ENCODE measurements at places on chromosomes 12 and 14.

- DNase-seq, result peak; percentile 60
- peaks cover 2% of the 10 kb centered on the region for H3K4me1 ChIP-seq
- H3K27me3 ChIP-seq, result no peaks in the 10 kb centered on the region
- no peak overlapping the region for H3K27ac ChIP-seq
Observed at GRCh38 chr12:104358353-104359003, 54.9 kb downstream of the EID3 start.

- peaks cover 27% of the 10 kb centered on the region for H3K36me3 ChIP-seq
- no peaks in the 10 kb centered on the region for H3K27me3 ChIP-seq
- peak overlapping the region; percentile 82 for H3K4me3 ChIP-seq
- H3K4me1 ChIP-seq, result peaks cover 36% of the 10 kb centered on the region
- DNase-seq, result no peak
- H3K27ac ChIP-seq, result peak overlapping the region; percentile 80
Observed at GRCh38 chr12:121810833-121811433, 7.1 kb downstream of the SETD1B start.

DNA sequence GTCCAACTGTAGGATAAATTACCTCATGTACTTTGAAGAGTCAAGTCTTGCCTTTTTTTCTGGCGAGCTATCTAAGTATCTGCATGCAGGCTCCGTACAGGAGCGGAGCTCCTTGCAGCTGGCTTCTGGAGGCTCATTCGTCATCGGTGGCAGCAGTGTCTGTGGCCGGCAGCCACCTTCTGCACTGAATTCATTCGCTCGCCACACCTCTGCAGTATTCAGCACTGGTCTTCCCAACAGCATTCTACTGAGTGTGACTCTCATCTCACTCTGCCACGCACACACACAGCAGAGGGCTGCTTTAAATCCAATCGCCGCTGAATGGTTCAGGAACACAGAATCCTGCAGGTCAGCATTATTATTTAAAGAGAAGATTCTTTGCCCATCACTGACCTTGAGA, 200.0 kb downstream of the GLT1D1 start:
- DNase-seq, result no peak
- H3K27ac ChIP-seq, result no peak overlapping the region
- H3K4me1 ChIP-seq, result no peaks in the 10 kb centered on the region
- H3K27me3 ChIP-seq, result no peaks in the 10 kb centered on the region
- no peak overlapping the region for H3K4me3 ChIP-seq

GRCh38 chr14:53581504-53581903, 375.1 kb downstream of the BMP4 start:
- DNase-seq, result no peak
- no peaks in the 10 kb centered on the region for H3K27me3 ChIP-seq
- H3K4me3 ChIP-seq, result no peak overlapping the region

- peak; percentile 18 for DNase-seq
- peaks cover 4% of the 10 kb centered on the region for H3K4me1 ChIP-seq
- H3K27ac ChIP-seq, result no peak overlapping the region
- H3K4me3 ChIP-seq, result no peak overlapping the region
- peaks cover 12% of the 10 kb centered on the region for H3K27me3 ChIP-seq
Observed at GRCh38 chr14:104221636-104222369, 83.4 kb downstream of the KIF26A start.

- no peak overlapping the region for H3K4me3 ChIP-seq
- H3K27ac ChIP-seq, result no peak overlapping the region
- H3K27me3 ChIP-seq, result no peaks in the 10 kb centered on the region
- H3K36me3 ChIP-seq, result no peaks in the 10 kb centered on the region
Observed at GRCh38 chr12:99232324-99232723, 415.2 kb upstream of the GARIN6 start.

DNA sequence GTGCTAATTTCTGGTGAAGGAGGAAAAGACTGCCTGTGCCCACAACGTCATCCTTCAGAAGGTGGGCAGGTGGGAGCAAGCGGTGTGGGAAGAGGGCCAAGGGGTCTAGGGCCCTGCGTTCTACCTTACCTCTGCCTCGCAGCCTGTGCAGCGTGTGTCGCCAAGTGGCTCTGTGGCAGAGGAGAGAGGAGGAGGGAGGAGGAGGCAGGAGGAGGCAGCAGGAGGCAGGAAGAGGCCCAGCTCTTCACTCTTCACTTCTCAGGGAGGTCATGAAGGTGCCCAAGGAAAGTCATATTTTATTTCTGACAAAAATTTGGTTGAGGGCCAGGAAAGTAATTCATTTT, 177.9 kb downstream of the MYRFL start:
- no peak overlapping the region for H3K4me3 ChIP-seq
- no peaks in the 10 kb centered on the region for H3K4me1 ChIP-seq
- no peak for DNase-seq

- no peak overlapping the region for H3K4me3 ChIP-seq
- DNase-seq, result no peak
- no peaks in the 10 kb centered on the region for H3K4me1 ChIP-seq
- H3K27me3 ChIP-seq, result no peaks in the 10 kb centered on the region
- H3K36me3 ChIP-seq, result no peaks in the 10 kb centered on the region
Observed at GRCh38 chr12:42679466-42679865, 89.9 kb upstream of the PRICKLE1 start.

GRCh38 chr12:121980191-121980891, 41.3 kb upstream of the BCL7A start:
- no peak for DNase-seq
- peaks cover 9% of the 10 kb centered on the region for H3K27me3 ChIP-seq
- no peak overlapping the region for H3K27ac ChIP-seq
- no peaks in the 10 kb centered on the region for H3K36me3 ChIP-seq
- H3K4me1 ChIP-seq, result peaks cover 6% of the 10 kb centered on the region

- peaks cover 5% of the 10 kb centered on the region for H3K4me1 ChIP-seq
- H3K4me3 ChIP-seq, result no peak overlapping the region
- no peaks in the 10 kb centered on the region for H3K36me3 ChIP-seq
- DNase-seq, result no peak
- no peaks in the 10 kb centered on the region for H3K27me3 ChIP-seq
- H3K27ac ChIP-seq, result no peak overlapping the region
Observed at GRCh38 chr12:64876388-64877071, 52.1 kb downstream of the TBC1D30 start.

DNA sequence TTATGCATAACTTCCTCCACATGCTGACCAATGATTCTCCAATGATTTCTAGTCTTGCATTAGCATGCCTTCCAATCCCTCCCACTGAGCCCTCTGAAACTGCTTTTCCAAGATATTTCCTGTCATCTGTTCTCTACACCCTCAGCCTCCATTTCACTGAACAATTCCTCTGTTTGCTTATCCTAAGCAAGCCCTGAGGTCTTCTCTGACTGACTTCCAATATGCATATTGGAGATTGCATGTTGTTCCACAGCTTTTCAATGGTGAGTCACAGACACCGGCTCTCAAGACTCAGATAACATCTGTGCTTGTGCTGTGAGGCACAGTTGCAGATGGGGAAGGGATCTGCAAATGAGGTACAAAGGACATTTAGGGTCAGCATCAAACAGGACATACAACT, 141.0 kb downstream of the SLC16A7 start:
- no peak for DNase-seq
- no peak overlapping the region for H3K4me3 ChIP-seq
- peaks cover 16% of the 10 kb centered on the region for H3K36me3 ChIP-seq
- peaks cover 9% of the 10 kb centered on the region for H3K4me1 ChIP-seq
- H3K27ac ChIP-seq, result no peak overlapping the region

DNA sequence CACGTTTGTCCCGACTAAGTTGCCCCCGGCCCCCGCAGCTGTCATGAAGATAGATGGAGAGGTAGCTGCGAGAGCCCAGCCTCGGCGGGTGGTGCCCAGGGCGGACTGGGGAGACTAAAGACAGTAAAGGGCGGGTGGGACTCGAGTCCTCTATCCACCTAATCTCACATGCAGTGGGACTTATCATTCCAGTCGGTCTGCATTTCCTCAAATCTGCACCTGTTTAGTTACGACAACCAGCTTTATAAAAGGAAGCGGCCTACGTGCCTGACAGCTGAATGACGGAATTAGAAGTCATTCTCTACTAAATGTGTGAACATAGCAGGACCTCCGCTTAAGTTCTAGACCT, 109.8 kb upstream of the EGLN3 start:
- peaks cover 45% of the 10 kb centered on the region for H3K27me3 ChIP-seq
- no peak for DNase-seq
- no peaks in the 10 kb centered on the region for H3K36me3 ChIP-seq
- H3K27ac ChIP-seq, result peak overlapping the region; percentile 85

GRCh38 chr14:20503898-20504297, 1.4 kb upstream of the RNASE10 start:
- no peak overlapping the region for H3K27ac ChIP-seq
- H3K4me3 ChIP-seq, result no peak overlapping the region
- H3K27me3 ChIP-seq, result no peaks in the 10 kb centered on the region
- DNase-seq, result no peak
- H3K36me3 ChIP-seq, result no peaks in the 10 kb centered on the region
- H3K4me1 ChIP-seq, result peaks cover 3% of the 10 kb centered on the region

DNA sequence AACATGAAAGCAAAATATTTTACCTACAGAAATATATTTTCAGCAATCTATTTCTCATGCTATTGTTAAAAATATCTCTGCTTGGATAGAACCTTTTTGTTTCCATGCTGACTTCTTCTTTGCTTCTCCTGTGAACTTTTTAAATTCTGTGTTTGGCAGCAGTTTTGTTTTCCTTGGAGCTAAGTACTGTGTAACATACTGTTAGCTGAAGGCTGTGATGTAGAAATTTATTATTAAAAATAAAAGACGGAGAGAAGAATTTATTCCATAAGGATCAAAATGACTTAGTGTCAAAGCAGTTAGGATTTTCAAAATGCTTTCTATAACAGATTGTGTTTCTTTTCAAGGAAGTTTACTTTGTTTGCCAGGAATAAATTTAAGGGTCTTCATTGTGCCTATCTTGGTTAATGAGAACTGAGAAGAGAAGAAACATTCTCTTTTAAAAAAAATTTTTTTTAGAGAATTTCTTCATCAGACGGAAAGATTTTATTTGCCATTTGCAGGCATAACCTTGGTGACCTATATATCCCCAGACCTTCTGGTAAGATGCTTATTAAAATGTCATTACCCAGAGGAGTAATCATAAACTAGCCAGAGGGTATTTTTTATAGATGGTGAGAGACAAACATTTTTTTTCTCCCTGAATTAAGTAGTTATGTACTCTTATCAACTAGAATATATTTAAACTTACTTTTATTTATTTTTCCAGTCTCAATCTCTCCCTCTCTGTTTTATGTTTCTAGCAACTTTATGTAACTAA, 147.1 kb upstream of the SLCO1C1 start:
- H3K27ac ChIP-seq, result no peak overlapping the region
- no peaks in the 10 kb centered on the region for H3K4me1 ChIP-seq
- no peak overlapping the region for H3K4me3 ChIP-seq
- no peaks in the 10 kb centered on the region for H3K27me3 ChIP-seq

Data from activated naive CD8-positive, alpha-beta T cell treated with anti-CD3 and anti-CD28 coated beads, Interleukin-2, amount 10 ng/mL, durations not matched to agents 7 days and 5 days (primary cell).